ENCODE measurements at places on chromosomes 3 and 15. TPM values are rescaled to one million over a fixed set of nuclear protein-coding genes. Genes with fewer than 3 reads are reported as not detected.
A peak's percentile ranks its signal among the peaks of the same experiment; 100 is the strongest.

Gene SAMD7
- 0.04 TPM for polyA plus RNA-seq

DNA sequence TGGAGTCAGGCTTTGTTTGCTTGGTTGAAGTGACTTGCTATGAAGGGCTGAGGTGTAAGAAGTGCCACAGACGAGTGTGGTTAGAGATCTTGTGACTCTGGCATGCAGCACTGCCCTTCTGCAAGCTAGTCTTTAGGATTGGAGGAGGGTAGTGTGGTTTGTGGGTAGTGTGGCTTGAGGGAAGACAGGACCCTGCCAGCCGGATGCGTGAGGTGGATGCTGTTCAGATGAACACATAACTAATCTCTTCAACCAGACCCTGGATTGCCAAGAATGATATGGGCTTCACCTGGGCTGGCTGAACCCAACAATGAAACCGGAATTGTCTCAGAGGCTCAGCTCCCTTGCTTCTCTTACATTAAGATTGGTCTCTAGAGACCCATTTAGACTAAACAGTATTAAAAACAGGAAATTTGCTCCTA lies 32.7 kb downstream of the STARD9 start:
- DNase-seq = peak; percentile 77

DNA sequence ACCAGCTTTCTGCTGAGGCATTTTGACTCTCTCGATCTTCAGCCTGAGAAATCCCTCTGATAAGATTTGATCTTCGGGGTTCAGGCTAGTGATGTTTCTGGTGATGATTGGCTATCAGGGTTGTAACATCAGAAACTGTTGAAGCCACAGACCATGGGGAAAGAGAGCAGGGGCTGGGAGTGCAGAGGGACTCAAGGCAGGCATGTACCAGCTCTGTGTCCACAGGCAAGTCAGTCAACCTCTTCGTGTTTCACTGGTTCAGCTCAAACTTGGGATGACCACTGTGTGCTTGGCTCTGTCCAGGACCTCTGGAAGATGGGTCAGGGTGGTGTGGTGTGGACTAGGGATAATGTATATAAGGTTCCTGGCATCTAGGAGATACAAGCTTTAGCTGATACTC lies 116.5 kb downstream of the EEFSEC start:
- DNase-seq = no peak

- no peak for DNase-seq
Observed at GRCh38 chr15:75891895-75892294, 11.8 kb upstream of the FBXO22 start.

GRCh38 chr15:78389322-78389721 lies 48.7 kb upstream of the IREB2 start:
- DNase-seq = no peak

DNA sequence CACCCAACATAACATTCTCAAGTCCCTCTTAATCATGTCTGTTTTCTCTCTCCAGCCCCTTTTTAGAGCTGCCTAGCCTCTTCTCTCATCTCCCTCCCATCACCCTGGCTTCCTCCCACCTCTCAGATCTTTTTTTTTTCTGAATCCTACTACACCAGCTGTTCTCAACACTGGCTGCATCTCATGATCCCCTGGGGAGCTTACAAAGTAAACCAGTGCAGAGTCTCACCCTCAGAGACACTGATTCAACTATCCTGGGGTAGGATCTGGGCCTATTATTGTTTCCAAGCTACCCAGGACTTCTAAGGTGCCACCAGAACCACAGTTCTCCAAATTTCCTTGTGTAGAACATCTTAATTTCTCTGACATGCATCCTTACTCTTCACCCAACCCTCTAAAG lies 50.3 kb upstream of the ACAN start:
- no peak for DNase-seq
